Central memory CD4-positive, alpha-beta T cell (primary cell): ENCODE measurements at places on chromosomes 1 and 21.

GRCh38 chr1:154837034-154837671 is 32.9 kb downstream of the KCNN3 start:
- DNase-seq = no peak

DNA sequence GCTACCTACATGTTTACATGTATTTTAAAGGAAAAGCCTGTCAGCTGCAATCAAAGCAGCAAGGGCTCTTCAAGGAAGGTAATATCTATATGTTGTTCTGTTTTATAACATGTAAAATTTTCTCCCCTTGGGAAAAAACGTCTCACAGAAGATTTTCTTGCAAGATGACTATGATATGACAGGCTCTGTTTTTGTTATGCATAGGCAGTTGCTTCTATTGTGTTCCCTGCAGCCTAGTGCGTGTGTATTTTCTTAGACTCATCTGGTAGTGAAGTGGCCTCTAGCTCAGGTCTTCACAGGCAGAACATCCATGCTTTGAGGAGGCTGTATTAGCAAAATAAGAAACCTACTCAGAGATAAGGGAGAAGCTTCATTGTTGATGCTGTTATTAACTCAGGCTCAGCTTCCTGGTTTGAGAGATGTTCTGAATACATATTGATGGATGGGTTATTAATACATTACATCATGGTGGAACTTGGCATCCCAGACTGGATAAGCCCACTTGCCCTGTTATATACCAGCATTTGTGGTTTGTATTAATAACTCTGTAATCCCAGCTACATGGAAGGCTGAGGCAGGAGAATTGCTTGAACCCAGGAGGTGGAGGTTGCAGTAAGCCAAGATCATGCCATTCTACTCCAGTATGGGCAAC is 35.8 kb downstream of the LAMC1 start:
- DNase-seq = no peak

DNA sequence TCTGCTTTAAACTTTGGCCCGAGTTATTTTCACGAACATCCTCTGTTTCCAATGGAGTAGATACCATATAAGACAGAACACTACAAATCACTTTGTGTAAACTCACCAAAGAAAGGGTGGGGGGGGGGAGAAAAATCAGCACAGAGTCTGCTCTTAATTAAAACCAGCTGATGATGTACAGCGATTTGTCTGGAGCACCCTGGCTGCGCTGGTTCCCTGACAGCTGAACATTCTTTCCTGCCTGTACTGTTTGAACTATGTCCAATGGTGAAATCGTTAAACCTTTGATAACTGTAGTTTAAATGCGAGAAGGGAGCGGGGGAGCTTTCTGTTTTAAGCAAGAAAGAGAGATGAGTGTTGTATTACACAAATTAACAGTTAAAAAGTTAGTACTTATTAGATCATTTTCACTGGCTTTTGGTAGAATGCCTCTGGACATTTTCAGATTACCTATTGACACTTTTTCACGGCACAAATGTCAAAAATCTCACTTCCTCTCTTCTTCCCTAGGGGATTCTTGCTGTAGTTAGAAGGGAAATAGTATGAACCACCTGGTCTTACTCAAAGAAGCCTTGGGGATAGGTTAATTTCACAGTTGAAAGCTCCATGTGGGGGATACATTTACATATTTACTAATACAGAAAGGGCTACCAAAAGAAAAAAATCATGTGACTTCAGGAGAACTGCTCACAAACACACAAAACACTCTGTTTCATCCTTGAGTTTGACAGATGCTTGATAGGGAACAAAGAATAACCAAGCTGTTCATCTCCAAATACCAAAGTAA is 140.2 kb upstream of the RUNX1 start:
- DNase-seq = no peak

- no peak for DNase-seq
Observed at GRCh38 chr1:47935163-47935562, 62.0 kb downstream of the TRABD2B start.

GRCh38 chr1:15218287-15219279 is 28.4 kb upstream of the FHAD1 start:
- DNase-seq = no peak

GRCh38 chr1:61089741-61090140 is 7.4 kb downstream of the NFIA start:
- DNase-seq = no peak

GRCh38 chr21:31198575-31198974 is 145.5 kb downstream of the TIAM1 start:
- peak; percentile 40 for DNase-seq

- DNase-seq = no peak
Observed at GRCh38 chr1:247854899-247855545, 2.0 kb upstream of the TRIM58 start.

DNA sequence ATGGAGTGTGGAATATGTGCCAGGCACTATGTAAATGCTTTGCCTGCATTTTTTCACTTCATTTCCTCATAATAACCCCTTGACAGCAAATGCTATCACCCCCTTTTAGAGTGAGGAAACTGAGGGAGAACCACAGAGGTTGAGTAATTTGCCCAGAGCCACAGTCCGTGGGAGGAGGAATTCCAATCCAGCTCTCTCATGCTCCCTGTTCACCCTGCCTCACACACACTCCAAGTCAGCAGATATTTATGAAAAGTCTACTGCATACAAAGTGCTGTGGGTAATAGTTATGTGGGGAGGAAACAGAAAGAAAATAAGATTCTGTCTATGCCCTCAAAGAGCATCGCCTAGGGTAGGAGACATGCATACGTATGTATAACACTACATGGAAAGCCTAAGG is 30.9 kb upstream of the RBM15 start:
- no peak for DNase-seq

DNA sequence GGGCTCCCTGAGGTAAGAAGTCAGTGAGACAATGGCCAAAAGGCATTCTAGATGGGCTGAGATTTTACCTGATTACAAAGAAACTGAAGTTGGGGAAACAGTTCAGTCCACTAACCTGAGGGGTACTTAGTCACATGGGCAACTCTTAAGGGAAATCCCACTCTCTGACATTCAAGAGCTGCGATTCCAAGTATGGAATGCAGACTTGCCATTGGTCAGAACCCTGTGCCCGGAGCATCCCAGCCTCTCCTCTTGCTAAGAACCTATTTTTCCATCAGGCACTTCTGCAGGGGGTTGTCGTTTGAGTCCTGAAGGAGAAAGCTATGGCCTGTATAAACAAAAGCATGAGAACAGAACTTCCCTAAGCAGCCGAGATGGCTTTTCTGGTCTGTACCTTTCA is 434.9 kb upstream of the DAB1 start:
- DNase-seq = no peak
